ENCODE measurements at places on chromosomes 7 and 10.

DNA sequence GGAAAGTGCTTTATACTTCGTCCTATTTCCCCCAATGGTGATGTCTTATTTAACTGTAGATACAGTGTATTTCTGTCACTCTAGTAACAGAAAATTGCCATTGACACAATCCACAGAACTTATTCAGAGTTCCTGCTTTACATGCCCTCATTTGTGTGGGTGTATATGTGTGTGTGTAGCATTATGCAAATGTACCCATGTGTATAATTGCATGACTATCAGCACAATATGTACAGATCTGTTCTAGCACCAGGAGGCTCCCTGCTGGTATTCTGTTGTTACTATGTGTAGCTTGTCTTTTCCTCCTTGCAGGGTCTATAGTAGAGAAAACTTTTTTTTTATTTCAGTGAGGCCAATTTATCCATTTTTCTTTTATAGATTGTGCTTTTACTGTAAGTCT lies 16.5 kb downstream of the CYP3A43 start:
- DNase-seq: no peak

GRCh38 chr7:136067277-136067676 lies 90.1 kb upstream of the MTPN start:
- no peak for DNase-seq

GRCh38 chr10:104559935-104560334 lies 81.2 kb upstream of the SORCS3 start:
- DNase-seq: no peak

DNA sequence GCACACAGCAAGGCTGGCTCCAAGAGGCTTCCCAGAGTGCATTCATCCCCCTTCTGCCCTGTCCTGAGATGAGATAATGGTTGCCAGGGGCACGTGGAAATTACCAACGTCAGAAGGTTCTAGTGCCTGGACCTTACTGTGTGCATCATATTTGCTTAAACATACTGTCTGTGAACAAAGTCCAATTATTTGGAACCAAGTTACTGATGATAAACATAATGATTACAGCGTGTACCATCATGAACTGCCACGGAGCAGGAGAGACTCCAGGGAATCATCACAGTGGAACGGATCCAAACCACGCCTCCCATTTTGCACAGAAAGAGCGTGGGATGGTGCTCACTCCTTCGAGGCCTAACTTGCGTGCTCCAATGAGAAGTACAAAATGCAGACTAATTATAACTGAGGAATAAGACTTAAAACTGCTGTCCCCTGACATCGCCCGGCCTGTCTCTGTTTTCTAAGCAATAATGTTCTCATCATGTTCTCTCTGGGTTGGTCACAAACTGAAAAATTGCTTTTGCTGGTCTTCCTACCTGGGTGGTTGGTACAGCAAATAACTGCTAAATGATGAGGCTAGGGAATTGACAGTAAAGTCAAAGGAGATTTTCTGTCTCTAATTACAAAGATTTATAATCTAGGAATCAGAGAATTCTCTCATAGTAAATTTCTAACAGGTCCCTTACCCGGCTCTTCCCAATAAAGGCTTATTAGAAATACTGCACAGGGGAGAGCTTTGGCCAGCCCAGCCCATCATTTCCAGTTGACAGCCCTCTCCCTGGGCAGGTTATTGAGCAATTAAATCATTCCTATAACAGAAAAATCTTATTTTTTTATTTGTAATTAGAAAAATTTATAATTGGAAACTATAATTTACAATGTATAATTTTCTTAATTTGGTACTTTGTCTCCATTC lies 182.2 kb downstream of the CAMK1D start:
- DNase-seq: no peak

DNA sequence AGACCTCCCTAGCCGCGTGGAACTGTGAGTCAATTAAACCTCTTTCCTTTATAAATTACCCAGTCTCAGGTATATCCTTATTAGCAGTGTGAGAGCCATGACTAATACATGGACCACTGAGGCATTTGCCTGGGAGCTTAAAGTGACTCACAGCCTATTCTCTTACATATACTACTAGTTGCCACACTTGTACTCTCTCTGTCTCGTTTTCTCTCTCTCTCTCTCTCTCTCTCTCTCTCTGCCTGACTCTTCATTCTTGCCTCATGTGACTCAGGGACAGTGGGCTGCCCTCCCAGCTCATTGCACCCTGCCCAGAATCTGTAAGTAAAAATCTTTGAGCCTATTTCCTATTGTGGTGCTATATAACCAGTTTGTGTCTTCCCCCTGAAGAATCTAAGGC lies 238.5 kb upstream of the MAGI2 start:
- DNase-seq: no peak
